ENCODE measurements at places on chromosomes 12 and 14. TPM values are rescaled to one million over a fixed set of nuclear protein-coding genes. Genes with fewer than 3 reads are reported as not detected.

SALL2 gene
- total RNA-seq: 0.49 TPM

ANO4 gene
- 0.16 TPM for total RNA-seq

LGR5 gene
- not detected for total RNA-seq

RPS6KA5 gene
- 3.1 TPM for total RNA-seq

CLEC1A gene
- 28.0 TPM for total RNA-seq

AMIGO2 gene
- total RNA-seq: 3.2 TPM

GLS2 gene
- total RNA-seq: 0.44 TPM

RAPGEF3 gene
- 39.3 TPM for total RNA-seq

COL2A1 gene
- total RNA-seq: not detected

PTPN21 gene
- 13.5 TPM for total RNA-seq

Data from bladder microvascular endothelial cell (primary cell).